ENCODE measurements at places on chromosomes 2 and 18.

GRCh38 chr18:7822435-7823331 lies 255.6 kb downstream of the PTPRM start:
- DNase-seq, result no peak

DNA sequence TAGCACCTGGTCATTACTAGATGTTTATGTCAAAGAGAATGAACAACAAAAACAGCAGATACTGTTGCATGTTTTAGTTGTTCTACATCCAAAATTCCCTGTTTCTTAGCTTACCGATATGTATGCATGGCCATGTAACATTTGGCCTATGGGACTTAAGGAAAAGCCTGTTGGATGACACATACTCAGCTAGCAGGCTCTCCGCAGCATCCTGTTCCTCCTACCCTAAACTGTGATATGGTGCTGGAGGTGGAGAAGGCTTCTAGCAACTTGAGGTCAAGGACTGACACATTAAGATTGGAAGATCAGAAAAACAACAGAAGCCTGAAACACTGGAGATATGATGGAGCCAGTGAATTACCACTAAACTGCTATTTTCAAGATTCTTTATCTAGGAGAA lies 537.8 kb downstream of the LRRTM4 start:
- no peak for DNase-seq

DNA sequence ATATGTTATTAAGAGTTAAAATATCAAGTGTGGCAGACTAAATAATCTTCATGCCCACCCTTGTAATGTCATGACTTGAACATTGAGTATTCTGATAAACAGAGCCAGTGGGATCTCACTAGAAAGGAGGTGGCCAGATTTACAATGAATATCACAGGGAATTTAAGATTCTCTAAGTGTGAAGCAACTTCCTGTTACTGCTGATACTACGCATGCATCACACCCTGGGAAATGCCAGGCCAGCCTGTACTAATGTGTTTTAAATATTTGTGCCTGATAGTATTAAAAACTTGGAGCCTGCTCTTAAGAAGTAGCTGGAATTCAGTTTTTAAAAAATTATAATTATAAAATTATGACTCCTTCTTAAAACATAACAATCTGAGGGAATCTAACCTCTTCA lies 148.3 kb downstream of the LAMA3 start:
- no peak for DNase-seq

- no peak for DNase-seq
Measured at GRCh38 chr2:241531161-241531722, 22.9 kb upstream of the STK25 start.

DNA sequence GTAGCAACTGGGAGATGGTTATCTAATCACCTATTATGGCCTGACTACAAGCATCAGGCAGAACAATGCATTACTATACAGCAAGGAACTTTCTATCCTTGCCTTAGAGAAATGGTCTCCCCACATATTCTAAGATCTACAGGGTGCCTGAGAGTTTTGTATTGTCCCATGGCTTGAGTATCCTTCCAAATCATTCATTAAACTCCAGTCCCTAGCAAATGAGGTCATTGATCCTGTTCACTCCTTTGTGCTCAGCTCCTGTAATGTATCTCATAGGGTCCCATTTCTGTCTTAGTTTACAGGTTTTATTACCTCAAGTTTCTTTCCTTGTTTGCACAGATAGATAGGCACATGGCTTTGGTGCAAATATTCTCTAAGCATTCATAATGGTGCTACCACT lies 9.0 kb downstream of the HNMT start:
- DNase-seq, result no peak

DNA sequence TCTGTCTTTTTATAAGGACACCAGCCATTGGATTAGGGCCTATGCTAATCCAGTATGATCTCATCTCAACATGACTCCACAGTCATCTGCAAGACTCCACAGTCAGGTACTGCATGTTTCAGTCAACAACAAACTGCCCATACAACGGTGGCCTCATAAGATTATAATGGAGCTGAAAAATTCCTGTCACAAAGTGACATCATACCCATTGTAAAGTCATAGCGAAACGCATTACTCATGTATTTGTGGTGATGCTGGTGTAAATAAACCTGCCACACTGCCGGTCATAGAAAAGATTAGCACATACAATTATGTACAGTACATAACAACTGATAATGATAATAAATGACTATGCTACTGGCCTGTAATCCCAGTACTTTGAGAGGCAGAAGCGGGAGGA lies 102.2 kb downstream of the TEX51 start:
- DNase-seq, result no peak

DNA sequence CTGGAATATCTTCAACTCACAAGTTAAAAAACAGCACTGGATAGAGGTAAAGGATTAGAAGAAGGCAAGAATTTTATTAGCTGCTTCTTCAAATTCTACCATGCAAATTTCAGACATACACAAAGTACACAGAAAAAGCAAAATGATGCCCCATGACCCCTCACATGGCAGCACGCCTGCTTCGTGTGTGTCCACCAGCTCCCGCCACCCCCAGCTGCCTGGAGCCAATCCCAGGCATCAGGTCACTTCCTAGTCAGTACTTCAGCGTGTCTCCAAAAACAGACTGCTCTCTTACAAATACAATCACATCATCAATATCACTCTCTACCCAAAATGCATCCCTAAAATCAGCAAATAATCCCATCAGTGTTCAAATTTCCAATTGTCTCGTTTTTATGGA lies 35.8 kb downstream of the IMPA2 start:
- no peak for DNase-seq

DNA sequence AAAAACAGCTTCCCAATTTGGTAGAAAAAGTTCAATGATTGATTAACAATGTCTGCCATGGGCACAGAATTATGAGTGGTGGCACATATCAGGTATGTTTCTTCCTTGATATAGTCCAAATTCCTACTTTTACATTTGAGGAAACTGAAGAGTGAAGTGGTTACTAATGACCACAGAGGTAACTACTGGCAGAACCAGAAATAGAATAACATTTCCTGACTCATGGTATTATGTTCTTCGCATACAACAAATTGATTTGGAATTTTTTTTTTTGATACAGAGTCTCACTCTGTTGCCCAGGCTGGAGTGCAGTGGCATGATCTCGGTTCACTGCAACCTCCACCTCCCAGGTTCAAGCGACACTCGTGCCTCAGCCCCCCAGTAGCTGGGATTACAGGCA lies 6.0 kb upstream of the NFE2L2 start:
- no peak for DNase-seq

DNA sequence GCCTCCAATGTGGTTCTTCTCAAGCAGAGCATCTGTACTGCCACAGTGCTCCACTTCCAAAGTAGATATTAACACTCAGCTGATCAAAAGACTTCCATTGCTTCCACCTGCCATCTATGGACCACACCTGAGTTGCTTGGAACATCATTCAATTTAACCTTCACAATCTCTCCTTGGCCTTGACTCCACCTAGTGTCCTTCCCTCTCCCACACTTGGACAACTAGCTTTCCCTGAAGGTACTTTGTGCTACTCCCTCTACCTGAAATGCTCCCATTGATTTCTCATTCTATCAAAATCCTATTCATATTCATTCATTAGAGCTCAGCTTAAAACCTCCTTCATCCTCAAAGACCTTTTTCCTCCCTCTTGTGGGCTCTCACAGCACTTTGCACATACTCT lies 48.7 kb downstream of the SOWAHC start:
- no peak for DNase-seq

DNA sequence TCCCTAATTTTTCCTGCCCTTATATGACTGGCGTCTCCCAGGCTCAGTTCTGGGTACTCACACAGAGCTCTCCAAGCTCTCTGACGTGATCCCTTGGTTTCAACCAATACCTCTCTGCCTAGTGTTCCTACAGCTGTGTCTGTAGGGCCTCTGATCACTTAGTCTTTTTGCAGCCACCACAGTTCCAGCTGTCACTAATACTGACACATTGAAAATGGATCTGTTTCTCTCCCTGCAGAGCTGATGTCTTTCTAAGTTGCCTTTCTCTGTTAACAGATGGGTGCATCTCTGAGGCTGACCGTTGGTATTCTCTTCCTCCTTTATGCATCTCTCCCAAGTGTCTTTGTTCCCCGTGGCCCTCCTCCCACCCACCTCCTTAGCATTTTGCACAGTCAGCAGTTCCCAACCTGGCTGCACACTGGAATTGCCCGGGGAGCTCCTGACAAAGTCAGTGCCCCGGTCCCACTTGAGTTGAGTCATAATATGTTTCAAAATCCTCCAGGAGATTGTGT lies 62.5 kb downstream of the CERS6 start:
- DNase-seq, result no peak

- no peak for DNase-seq
Measured at GRCh38 chr2:71612581-71613402, 159.4 kb downstream of the DYSF start.

GRCh38 chr2:135563793-135564192 lies 32.5 kb downstream of the R3HDM1 start:
- DNase-seq, result no peak

DNA sequence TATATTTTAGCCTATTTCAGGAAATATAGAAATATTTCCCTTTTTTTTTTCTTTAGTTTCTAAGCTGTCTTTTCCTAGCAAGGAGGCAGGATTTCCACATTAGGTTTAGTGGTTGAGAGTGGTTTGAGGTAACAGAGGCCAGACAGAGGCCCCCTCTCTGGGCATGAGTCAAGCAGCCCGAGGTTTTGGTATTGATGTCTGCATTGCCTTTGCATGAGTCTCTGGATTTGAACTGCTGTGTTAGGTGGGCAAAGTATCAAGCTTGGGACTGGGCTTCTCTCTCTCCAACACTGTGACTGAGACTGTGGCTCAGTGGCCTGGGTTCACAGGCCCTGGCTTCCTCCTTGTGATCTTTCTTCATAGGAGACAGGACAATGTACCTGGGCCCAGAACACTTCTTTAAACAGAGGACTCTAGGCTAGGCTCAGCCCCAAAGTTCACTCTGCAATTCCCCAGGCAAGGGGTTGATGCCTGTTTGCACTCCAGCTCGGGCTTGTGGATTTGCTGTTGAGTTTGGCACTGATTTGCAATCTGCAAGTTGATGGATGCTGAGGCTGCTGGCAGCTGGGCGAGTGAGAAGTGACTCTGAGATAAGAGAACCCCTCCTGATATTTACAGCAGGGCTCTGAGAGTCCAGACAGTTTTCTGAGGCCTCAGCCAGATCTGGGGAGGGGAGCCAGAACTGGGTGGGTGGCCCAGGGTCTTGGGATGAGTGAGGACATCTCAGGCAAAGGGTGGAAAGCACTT lies 271.2 kb downstream of the EN1 start:
- no peak for DNase-seq

GRCh38 chr2:72745679-72746368 lies 80.0 kb downstream of the EXOC6B start:
- peak; percentile 25 for DNase-seq

DNA sequence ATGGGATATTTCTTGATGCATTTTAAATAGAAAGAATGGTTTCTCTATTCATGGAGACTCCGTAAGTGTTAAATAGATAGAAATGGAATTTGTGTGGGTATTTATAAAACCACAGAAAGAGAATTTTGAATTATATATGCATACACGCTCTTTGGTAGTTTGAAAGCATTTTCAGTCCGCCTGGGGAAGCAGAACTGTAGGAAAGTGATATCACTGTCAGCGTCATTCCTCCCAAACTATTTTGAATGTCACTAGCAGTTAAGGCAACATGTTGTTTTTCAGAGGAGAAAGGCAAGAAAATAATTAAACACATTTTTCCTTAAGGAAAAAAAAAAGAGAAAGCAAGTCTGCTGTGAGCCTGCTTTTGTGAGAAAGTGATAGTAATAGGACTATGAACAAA lies 8.7 kb upstream of the ERMN start:
- DNase-seq, result no peak

DNA sequence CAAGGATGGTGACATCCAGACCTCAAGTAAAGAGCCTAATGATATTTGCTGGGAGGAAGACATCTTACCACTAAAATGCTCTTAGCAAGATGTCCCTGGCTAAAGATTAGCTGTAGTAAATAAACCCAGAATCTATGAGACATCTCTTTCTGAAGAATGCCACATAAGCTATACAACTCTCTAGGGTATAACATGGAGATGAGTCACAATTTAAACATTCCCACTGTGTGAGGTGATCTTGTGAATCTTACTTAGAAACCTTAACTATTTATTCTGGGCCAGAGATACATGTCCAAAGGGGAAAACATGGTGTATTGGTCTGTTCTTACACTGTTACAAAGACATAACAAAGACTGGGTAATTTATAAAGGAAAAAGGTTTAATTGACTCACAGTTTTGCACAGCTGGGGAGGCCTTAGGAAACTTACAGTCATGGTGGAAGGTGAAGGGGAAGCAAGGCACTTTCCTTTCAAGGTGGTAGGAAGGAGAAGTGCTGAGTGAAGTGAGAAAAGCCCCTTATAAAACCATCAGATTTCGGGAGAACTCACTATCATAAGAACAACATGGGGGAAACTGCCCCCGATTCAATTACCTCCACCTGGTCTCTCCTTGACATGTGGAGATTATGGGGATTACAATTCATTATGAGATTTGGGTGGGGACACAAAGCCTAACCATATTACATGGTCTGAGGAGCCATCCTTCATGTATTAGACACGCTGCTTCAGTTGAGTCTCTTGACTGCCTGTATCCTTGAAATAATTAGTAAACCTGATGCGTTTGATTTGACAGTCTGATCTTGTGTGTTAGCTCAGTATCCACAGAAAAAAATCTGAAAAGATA lies 17.1 kb downstream of the KRCC1 start:
- no peak for DNase-seq

GRCh38 chr2:233074106-233074505 lies 14.0 kb downstream of the INPP5D start:
- no peak for DNase-seq

GRCh38 chr2:21233194-21233593 lies 109.4 kb downstream of the TDRD15 start:
- DNase-seq, result no peak

DNA sequence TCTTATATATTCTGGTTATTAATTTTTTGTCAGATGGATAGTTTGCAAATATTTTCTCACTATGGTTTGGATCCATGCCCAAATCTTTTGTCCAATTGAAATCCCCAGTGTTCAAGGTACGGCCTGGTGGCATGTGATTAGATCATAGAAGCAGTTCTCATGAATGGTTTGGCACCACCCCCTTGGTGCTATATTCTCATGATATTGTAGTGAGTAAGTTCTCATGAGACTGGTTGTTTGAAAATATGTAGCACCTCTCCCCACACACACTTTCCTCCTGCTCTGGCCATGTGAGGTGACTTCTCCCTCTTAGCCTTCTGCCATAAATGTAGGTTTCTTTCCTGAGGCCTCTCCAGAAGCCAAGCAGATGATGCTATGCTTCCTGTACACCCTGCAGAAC lies 107.7 kb upstream of the KYNU start:
- DNase-seq, result no peak

Data from immature natural killer cell (primary cell).